ENCODE measurements at places on chromosomes 1 and 21.

- no peak for DNase-seq
Measured at GRCh38 chr1:186679924-186680244, 339 bp downstream of the PTGS2 start.

DNA sequence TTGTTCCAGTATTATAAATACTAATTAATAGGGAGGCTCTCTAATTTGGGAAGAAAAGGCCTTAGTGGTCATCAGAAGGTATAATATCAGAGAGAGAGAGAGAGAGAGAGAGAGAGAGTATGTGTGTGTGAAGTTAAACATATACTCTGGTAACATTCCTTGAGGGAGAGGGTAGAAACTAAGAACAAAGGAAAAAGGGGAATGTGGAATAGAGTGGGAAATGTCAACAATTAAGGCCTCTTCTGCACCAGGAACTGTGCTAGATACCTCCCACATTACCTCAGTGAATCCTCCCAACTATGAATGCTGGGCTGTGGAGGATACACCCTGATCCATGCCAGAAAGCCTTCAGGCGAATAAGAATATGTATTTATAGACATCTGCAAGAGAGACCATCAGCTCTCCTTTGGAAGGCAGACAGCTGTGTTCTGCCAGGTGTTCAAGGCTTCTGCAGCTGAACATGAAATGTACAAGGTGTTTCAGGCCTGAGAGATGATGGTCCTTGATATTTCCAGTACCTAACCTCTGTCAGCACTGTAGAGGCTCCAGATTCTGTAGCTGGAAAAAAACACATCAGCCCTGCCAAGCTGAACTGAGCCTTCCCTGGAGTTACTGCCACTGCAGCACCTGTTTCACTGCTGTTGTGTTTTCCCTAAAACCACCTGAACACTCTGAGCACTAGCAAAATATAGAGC lies 29.1 kb downstream of the TBX15 start:
- no peak for DNase-seq

DNA sequence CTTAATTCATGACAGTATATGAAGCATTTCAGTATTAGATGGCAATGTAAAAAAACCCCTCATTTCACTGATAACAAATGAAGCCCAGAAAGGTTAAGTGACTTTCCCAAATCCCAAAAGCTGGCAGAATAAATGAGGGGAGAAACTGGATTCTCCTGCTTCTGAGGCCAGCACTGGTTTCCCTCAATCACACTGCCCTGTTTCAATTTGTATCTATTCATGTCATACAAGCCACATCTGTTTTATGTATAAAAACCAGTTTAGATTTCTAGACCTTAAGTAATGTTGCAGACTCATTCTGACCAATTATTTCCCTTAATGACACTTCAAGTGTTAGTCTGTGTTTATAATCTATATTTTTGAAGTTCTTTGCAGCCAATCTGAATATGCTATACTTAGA lies 16.8 kb downstream of the PLPPR4 start:
- no peak for DNase-seq

- DNase-seq: no peak
Measured at GRCh38 chr1:223077247-223077833, 65.7 kb downstream of the TLR5 start.

GRCh38 chr1:64133036-64133435 lies 70.4 kb upstream of the UBE2U start:
- no peak for DNase-seq

DNA sequence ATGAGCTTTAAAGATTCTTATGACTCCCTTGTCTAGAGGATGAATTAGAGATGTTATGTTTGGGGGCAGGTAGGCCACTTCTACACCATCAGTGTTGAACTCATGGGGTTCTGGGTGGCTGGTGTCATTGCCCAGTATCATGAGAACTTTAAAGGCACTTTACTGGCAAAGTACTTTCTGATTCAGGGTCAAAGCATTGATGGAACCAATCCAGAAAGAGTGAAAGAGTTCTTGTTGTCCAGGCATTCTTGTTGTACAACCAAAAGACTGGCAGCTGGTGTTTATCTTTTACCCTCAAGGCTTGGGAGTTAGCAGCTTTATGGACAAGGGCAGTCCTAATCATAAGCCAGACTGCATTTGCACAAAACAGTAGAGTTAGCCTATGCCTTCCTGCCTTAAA lies 673.0 kb downstream of the USP25 start:
- DNase-seq: no peak

DNA sequence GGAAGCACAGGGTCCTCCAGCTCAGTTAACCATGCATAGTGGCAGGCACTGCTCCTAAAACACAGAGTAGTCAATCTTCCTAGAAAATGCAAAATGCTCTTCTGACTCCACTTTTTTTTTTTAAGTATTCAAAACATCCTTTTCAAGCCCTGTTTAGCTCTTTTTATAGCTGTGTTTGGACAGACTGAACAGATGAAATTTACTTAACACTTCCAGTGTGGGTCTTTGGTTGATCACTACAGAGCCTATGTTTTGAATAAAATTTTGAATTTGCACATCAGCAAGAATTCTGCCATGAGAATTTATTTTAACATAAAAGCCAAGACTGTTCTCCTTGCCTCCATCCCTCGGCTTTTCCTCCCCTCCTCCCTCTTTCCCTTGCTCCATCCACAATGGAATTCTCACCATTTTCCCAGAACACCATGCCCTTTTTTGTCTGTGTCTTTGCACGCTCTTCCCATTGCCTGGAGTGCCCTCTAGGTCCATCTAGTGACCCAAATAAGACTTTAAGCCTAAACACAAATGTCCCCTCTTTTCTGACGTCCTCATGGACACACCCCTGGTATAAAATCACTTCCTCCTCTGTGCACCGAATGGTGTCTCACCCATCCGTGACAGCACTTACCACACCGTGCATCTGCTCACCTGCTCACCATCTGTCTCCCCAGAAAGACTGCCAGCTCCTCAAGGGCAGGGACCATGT lies 24.0 kb upstream of the CPT2 start:
- no peak for DNase-seq

- DNase-seq: no peak
Measured at GRCh38 chr1:15426492-15427279, 11.6 kb upstream of the CTRC start.

DNA sequence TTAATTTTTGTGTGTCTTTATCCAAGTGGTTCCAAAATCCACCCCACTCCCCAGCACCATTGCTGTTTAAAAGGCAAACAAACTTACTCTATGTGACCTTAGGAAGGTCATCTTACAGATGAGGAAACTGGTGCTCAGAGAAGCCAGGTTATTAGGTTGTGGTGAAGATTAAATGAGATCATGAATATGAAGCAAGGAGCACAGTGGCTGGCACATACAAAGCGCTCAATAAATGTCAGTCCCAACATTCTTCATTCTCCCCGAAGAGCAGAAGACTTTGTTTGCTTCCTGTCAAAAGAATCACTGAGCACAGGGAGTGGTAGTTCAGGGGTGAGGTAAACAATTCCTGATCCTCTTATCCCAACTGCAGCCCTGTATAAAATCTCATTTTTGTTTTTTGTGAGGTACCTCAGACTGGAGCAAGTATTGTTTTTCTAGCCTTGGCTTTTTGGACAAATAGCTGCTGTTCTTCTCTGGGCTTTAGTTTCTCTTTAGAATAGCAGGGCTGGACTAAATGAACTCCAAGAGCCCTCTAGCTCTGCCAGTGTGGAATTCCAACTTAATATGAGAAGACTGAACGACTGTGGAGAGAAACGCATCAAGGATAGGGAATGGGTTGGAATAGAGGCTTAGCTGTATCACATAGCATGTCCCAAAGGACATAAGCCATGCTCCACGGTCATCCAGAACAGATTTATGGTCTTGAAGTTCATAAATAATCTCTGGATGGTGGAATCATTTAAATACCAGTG lies 455.3 kb upstream of the USP24 start:
- no peak for DNase-seq

DNA sequence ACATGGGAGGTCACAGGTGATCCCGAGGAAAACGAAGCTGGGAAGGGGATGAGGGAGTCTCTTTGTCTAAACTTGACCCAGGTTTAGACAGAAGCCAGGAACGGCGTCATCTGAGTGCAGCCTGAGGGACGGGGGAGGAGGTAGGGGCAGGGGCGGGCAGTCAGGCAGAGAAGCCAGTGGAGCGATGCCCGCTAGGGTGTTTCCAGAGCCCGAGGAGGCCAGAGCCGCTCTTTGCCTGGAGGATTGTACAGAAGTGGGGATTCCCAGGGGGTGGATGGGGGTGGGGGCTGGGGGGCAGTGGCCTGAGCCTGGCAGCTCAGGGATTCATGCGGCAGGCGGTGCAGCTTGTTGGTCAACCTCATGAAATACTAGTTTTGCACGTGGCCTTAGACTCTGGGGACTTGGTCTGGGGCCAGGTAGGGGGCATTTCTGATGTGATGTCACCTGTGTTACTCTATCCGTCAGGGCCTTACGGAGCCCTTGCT lies 58.4 kb downstream of the VPS26C start:
- no peak for DNase-seq

DNA sequence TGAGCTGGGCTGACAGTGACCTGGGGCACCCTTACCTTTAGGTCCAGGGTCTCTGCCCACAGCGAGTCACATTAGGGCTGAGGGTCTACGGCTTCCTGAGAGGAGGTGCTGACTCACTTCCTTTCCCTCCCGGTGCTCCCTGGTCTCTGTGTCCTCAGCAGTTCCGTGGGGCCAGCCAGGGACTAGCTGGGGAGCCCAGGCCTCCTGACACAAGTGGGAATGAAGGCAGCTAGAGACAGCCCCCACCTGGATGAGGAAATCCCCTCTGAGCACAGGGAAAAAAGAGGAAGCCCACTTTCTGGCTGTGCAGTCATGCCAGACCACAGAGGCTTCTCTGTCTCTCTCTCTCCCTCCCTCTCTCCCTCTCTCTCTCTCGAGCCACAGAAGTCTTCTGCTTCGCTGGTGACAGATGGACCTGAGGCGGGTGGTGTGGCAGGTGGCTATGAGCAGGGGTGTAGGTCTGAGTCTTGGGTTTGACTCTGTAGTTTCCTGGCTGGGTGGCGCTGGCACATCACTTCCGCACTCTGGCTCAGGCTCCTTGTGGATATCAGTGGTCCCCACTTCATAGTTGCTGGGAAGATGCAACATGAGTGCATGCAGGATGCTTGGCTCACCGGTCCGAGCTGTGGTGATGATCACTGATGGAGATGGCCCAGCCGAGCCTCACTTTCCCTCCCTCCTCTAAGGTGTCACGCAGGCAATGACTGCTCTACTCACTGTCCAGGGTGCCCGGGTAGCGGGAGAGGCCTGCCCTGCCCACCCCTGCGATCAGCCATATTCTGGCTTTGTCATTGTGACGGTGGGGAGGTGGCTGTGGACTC lies 3.5 kb downstream of the SLC66A1 start:
- no peak for DNase-seq

DNA sequence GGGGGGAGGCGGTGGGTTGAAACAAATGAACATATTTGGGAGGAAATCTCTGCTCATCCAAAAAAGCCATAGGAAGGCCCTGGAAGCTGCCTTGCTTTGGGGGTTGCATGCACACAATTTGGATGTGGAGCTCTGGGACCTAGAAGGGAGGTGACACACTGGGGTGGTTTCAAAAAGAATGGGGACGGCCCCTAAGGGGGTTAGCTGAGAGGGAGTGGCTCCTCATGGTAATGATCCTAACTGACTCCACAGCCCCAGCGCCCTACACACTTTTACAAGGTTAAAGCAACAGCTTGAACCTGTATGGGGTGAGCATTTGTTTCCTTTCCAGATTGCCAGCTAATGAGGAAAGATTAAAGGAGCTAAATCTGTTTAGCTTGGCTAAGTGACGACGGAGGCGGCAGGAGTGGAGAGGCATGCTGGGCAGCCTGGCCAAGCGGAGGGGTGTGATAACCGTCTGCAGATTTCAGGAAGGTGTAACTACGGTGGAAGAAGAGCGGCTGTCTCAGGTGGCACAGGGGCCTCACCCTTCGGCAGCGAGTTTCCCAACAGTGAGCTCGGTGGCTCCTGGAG lies 107.3 kb downstream of the RNF220 start:
- no peak for DNase-seq

DNA sequence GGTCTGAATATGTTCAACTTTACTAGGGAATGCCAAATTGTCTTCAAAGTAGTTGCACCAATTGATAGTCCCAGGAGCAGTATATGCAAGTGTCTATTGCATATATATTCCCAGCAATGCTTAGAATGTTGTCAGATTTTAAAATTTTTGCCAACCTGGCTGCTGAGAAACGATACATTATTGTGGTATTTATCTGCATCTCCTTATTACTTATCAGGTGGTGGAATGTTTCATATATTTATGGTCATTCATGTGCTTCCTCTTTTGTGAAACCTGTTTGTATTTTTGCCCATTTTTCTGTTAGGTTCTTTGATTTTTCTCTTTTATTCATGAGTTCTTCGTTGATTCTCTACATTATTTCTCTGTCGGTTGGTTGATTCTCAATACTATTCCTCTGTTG lies 39.5 kb downstream of the COLGALT2 start:
- DNase-seq: no peak

DNA sequence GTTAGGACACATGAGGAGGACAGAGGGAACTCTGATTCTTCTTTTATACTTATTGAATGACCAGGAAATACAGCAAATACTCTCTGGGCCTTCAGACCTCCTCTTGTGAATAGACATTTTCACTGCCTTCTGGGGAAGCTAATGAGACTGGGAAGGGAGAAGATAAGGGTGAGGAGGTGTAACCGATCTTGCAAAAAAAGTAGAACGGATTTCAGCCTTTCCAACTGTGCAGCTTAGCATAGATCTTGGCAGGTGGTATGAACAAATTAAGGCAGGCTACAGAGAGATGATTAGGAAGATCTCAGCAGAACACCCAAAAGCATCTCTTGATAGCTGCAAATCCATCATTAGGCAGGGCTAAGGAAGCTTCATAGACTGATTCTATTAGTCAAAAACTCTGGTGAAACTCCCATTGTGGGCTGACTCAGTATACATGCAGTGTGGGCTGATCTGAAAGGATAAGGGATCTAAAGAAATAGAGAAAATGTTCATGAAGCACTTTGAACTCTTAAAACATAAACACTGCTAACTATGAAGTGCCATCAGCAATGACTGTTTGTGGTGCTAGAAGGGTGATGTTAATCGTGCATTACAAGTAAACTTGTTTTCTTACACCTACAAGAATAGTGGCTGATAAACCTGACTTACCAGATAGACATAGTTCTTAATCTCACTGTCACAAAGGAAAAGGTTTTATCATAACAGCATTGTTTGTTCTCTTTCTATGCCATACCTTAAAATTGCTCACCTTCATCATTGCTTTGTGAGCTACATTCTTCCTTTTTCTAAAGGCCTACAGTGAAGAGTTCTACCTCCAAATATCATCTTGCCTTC lies 85.5 kb upstream of the PALMD start:
- no peak for DNase-seq

DNA sequence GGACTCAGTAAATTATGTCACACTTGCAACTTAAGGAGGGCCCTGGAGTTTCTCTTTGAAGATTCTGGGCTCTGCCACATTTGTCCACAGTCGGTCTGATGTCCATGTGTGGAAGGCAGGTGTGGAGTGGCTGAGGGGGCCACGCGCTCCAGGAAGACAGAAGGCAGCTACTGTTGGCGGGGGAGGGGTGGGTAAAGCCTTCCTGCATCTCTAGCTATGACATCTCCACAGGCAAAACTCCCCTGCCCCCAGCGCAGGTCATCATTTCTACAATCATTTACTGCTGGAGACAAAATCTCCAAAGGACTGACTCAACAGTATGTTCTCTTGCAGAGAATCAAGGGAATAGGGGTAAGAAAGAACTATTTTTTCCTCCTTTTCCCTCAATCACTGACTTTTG lies 11.4 kb upstream of the TSPEAR start:
- DNase-seq: no peak
